ENCODE measurements at places on chromosomes 12 and 14. TPM values are rescaled to one million over a fixed set of nuclear protein-coding genes. Genes with fewer than 3 reads are reported as not detected.

- no peak for DNase-seq
Observed at GRCh38 chr14:75435473-75435872, 7.7 kb downstream of the JDP2 start.

- DNase-seq, result no peak
Observed at GRCh38 chr12:16587514-16587913, 18.4 kb downstream of the LMO3 start.

- DNase-seq, result no peak
Observed at GRCh38 chr12:68882251-68882964, 50.6 kb downstream of the CPM start.

CLECL1 gene
- total RNA-seq, result not detected

All from dermis blood vessel endothelial cell (primary cell).